ENCODE measurements at places on chromosomes 3 and 15. TPM values are rescaled to one million over a fixed set of nuclear protein-coding genes. Genes with fewer than 3 reads are reported as not detected.

DNA sequence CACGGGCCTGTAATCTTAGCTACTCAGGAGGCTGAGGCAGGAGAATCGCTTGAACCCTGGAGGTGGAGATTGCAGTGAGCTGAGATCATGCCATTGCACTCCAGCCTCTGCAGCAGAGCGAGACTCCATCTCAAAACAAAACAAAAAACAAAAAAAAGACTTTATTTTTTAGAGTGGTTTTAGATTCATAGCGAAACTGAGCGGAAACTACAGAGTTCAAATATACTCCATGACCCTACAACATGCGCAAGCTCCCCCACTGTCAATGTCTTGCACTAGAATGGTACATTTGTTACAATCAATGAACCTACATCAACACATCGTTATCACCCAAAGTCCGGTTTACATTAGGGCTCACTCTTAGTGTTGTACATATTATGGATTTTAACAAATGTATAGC lies 2.2 kb upstream of the CRTAP start:
- H3K36me3 ChIP-seq: no peaks in the 10 kb centered on the region
- no peak overlapping the region for H3K4me3 ChIP-seq
- no peaks in the 10 kb centered on the region for H3K27me3 ChIP-seq
- no peak for DNase-seq
- peaks cover 54% of the 10 kb centered on the region for H3K4me1 ChIP-seq

The NR2E3 gene
- not detected for total RNA-seq

The ABI3BP gene
- total RNA-seq: not detected

DNA sequence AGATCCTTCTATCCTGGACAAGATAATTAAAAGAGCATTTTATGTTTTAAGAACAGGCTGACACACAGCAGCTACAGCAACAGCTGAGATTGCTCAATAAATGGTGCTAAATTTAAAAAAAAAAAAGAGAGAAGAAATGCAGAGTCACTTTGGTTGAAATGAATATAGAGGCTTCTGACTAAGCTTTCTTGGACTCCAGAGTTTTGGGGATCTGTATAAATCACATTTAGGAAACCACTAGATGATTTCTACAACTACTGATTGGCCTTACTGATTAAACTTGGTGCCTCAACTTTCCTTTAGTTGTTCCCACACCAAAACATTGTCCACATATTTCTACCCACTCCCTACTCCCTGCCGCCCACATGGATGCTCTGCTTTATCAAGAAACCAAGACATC lies 132.9 kb upstream of the ZBTB20 start:
- H3K4me1 ChIP-seq: no peaks in the 10 kb centered on the region
- no peaks in the 10 kb centered on the region for H3K27me3 ChIP-seq
- no peaks in the 10 kb centered on the region for H3K36me3 ChIP-seq
- no peak overlapping the region for H3K27ac ChIP-seq
- no peak for DNase-seq

DNA sequence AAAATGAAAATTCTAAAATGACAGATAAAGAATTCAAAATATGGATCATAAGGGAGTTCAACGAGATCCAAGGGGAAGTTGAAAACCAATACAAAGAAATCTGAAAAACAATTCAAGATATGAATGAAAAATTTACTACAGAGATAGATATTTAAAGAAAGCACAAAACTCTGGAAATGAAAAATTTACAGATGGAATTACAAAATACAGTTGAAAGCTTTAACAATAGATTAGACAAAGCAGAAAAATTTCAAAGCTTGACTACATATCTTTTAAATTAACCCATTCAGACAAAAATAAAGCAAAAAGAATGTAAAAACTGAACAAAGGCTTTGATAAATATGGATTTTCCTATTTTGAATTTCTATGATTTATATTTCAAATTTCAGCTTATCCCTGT lies 211.1 kb downstream of the SLC9A9 start:
- no peaks in the 10 kb centered on the region for H3K27me3 ChIP-seq
- no peak overlapping the region for H3K27ac ChIP-seq
- no peaks in the 10 kb centered on the region for H3K4me1 ChIP-seq

The LRTM1 gene
- not detected for total RNA-seq

The MKRN3 gene
- total RNA-seq: 0.66 TPM

DNA sequence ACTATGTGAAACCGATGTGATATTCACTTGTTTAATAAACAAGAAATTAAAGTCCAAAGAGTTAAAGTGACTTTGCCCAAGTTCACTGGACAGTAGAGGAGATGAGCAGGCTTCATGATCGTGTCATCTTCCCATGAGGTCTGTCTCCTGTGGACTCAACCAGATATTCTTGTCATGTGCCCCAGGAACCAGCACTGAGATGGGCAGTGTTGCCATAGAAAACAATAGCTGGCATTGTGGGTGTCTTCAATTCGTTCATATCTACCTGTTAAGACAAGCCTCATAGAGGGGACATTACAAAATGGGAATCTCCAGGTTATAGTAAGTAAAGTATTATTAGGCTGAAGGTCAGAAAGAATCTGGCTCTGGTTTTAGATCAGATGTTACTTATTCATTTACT lies 184.8 kb upstream of the BCL6 start:
- H3K36me3 ChIP-seq: no peaks in the 10 kb centered on the region
- H3K27me3 ChIP-seq: peaks cover 8% of the 10 kb centered on the region
- no peak overlapping the region for H3K27ac ChIP-seq

The ATP13A4 gene
- 8.8 TPM for total RNA-seq

GRCh38 chr3:159077860-159078259 lies 276.0 kb downstream of the MFSD1 start:
- no peaks in the 10 kb centered on the region for H3K27me3 ChIP-seq
- no peaks in the 10 kb centered on the region for H3K36me3 ChIP-seq
- no peak overlapping the region for H3K4me3 ChIP-seq
- no peak for DNase-seq
- H3K27ac ChIP-seq: no peak overlapping the region

DNA sequence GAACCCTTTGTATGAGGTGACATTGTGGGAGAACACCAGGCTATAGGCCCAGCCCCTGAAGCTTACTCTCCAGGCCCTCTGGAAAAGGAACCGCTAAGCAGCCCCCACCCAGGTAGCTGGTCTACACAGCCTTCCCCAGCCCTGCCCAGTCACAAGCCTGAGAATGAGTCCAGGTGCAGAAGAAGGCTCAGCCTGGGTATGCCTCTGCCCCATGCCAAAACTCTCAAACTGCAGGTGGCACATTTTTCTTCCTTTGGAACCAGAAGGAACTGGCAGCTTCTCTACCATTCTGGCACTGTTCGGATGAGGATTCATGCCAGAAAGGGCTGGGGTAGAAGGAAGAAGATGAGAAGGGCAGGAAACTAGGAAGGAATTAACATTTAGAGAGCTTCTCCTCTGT lies 23.7 kb upstream of the TBC1D21 start:
- no peak overlapping the region for H3K4me3 ChIP-seq
- H3K4me1 ChIP-seq: no peaks in the 10 kb centered on the region
- H3K36me3 ChIP-seq: no peaks in the 10 kb centered on the region
- H3K27me3 ChIP-seq: peaks cover 4% of the 10 kb centered on the region
- H3K27ac ChIP-seq: no peak overlapping the region
- no peak for DNase-seq

The NSUN3 gene
- 25.7 TPM for total RNA-seq

The CCDC191 gene
- 52.5 TPM for total RNA-seq

DNA sequence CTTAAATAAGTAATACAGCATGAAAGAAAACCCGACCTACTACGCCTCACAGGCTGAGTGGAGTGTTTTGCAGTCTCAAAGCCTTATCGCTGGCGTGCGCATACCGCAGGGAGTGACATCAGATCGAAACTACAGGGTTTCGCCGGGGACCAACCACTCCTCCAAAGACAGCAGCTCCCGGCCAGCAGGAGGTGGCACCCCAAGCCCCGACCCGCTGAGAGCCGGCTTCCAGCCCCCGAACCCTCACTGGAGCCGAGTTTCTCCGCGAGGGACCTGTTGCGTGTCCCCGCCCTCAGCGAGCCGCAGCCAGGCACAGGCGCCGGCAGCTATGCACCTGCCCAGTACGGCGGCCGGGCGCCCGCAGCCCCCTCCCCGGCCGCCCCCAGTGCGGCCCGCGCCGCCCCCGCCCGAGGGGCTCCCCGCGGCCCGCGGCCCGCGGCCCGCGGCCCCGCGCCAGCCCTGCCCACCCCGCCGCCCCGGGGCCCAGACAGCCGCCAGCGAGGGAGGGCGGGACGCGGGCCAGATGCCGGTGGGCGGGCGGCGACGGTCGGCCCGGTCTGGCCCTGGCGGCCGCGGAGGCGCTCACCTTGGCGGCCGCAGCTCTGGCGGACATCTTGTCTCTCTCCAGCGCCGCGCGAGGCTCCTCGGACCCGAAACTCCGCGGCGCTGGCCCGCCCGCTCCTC lies 710 bp downstream of the TJP1 start:
- peak; percentile 18 for DNase-seq
- H3K27ac ChIP-seq: no peak overlapping the region
- H3K4me1 ChIP-seq: peaks cover 12% of the 10 kb centered on the region
- peak overlapping the region; percentile 17 for H3K4me3 ChIP-seq
- peaks cover 33% of the 10 kb centered on the region for H3K27me3 ChIP-seq

- no peak overlapping the region for H3K27ac ChIP-seq
- H3K36me3 ChIP-seq: no peaks in the 10 kb centered on the region
- no peaks in the 10 kb centered on the region for H3K27me3 ChIP-seq
- DNase-seq: no peak
- H3K4me1 ChIP-seq: peaks cover 79% of the 10 kb centered on the region
Measured at GRCh38 chr15:67142767-67143100, 77.3 kb downstream of the SMAD3 start.

The SMCO1 gene
- total RNA-seq: not detected
